ENCODE measurements at places on chromosomes 1 and 21.

DNA sequence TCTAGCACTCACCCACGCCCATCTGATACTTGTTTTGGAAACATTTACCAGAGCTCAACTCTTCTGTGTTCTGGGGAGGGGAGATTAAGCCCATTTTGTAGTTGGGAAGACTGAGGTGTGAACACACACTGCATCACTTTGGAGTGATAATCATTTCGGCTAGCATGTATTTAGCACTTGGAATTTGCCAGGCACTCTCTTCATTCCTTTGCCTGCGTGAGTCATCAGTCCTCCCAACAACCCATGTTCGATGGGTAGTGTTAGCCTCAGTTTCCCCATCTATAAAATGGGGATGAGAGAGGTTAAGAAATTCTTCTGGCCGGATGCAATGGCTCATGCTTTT, 182.8 kb upstream of the TMEM51 start:
- DNase-seq: no peak

- DNase-seq: no peak
Measured at GRCh38 chr1:45446950-45447672, 43.9 kb downstream of the TESK2 start.

DNA sequence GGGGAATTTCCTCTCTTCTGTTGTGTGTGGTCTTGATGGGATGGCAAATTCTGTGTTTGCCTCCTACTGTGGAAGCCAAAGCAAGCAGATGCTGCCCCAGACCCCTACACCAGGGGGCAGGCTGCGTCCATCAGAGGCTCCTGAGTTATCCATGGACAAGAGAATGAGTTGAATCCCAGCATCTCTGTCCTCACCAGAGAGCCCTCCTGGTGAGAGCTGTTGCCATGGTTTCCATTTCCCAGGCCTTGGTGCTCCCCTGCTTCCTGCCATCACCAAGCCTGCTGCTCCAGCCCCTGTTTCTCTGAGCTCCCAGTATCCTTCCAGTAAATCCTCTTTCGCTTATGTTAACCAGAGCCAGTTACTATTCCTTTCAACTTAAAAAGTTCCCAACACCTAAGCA, 20.4 kb upstream of the GNG12 start:
- DNase-seq: peak; percentile 29

DNA sequence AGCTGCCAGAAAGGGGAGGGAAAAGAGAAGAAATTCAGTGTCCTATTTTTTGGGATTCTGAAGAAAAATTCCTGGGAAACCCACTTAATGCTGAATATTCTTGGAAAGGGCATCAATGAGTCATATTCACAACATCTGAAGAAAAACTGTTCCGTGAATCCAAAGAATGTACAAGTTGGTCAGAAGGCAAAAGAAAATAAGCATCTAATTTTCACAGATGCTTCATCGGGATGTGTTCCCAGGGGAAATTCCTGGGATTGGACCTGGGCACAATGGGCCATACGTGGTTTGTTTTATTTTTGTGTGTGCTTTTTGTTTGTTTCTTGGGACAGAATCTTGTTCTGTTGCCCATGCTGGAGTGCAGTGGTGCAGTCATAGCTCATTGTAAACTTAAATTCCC, 112.2 kb downstream of the MAP3K21 start:
- no peak for DNase-seq

DNA sequence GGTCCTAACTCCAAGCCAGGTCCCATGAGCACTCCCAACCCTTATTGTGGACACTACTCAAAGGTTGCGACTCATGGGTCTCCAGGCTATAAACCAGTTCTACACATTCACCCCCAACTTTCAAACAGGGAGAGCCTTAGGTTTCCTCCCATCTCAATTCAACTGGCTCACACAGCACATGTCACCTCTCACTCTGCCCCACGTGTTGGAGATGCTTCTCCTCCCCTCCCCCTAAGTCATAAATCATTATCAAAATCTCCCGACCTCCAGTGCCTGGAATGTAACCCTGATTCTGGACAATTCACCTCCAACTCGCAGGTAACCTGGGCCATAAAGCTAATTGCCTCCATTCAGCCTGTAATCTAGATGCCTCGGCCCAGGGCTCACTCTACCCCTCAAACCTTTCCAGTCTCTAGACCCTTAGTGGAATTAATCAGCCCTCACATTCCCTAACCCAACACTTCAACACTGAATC, 595 bp downstream of the AK2 start:
- no peak for DNase-seq

GRCh38 chr1:16464917-16465625, 24.5 kb downstream of the NECAP2 start:
- DNase-seq: no peak

Data from activated T-cell treated with anti-CD3 and anti-CD28 coated beads, Interleukin-2, amount 50 U/mL, for 24 hours (primary cell).